ENCODE measurements at places on chromosomes 1 and 21.

DNA sequence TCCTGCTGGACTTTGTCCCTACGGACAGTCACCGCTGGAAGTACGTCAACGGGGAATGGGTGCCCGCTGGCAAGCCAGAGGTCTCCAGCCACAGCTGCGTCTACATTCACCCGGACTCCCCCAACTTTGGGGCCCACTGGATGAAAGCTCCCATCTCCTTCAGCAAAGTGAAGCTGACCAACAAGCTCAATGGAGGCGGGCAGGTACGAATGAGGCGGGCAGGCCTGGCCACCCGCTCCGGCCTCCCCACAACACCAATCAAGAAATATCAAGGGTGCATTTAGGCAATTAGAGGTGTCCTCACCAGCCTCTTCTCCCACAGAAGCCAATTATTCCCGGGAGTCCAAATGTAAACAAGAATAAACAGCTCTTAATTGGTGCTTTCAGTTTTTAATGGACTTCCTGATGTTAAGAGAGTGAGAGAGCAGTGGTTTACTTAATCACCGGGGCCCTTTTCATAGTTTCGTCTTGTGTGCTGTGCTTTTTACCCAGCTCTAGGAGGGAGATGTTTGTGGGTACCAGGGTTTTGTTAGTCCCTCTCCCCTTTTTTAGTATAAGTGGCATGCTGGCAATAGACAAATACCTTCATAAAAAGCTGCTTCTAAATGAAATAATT lies 10.7 kb downstream of the TBX19 start:
- no peak overlapping the region for H3K4me3 ChIP-seq
- no peaks in the 10 kb centered on the region for H3K36me3 ChIP-seq
- no peak for DNase-seq
- H3K27me3 ChIP-seq = no peaks in the 10 kb centered on the region
- H3K27ac ChIP-seq = no peak overlapping the region
- H3K4me1 ChIP-seq = peaks cover 4% of the 10 kb centered on the region

DNA sequence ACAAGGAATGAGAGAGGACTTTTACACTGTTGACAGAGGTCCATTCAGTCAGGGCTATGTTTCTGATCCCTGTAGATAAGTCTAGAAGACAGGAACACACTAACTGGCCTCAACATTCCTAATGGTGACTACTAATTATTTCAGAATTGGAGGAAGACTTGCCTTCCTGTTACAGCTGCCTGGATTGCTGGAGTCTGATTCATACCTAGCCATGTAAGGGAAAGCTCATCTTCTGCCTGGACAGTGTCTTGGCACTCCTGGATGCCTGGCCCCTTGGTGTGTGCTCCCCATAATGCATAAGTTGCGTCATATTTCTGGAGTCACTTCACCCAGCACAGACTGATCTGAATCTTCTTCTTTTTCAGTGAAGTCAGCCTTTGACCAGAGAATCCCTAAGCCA lies 326.0 kb upstream of the RUNX1 start:
- H3K4me3 ChIP-seq = no peak overlapping the region
- DNase-seq = no peak
- H3K36me3 ChIP-seq = no peaks in the 10 kb centered on the region
- no peaks in the 10 kb centered on the region for H3K4me1 ChIP-seq
- H3K27me3 ChIP-seq = no peaks in the 10 kb centered on the region

DNA sequence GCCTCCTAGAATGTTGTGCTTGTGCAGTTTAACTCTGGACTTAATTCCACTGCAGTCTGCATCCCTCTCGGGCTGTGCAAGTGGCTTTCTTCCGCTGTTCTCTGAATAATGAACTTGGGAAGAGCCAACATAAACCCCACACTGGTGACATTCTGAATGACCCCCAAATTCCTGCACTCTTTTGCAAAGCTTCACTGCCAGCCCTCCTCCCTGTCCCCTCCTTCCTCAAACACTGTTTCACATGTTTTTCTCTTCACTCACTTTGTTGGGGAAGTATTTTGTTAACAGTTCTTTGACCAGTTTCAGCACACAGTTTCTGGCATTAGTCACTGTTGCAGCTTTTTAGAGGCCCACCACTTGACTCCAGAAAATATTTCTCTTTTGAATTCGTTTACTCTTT lies 39.7 kb downstream of the GNG12 start:
- peak overlapping the region; percentile 38 for H3K27ac ChIP-seq
- no peak for DNase-seq
- peaks cover 23% of the 10 kb centered on the region for H3K4me1 ChIP-seq
- H3K27me3 ChIP-seq = no peaks in the 10 kb centered on the region
- H3K4me3 ChIP-seq = no peak overlapping the region

DNA sequence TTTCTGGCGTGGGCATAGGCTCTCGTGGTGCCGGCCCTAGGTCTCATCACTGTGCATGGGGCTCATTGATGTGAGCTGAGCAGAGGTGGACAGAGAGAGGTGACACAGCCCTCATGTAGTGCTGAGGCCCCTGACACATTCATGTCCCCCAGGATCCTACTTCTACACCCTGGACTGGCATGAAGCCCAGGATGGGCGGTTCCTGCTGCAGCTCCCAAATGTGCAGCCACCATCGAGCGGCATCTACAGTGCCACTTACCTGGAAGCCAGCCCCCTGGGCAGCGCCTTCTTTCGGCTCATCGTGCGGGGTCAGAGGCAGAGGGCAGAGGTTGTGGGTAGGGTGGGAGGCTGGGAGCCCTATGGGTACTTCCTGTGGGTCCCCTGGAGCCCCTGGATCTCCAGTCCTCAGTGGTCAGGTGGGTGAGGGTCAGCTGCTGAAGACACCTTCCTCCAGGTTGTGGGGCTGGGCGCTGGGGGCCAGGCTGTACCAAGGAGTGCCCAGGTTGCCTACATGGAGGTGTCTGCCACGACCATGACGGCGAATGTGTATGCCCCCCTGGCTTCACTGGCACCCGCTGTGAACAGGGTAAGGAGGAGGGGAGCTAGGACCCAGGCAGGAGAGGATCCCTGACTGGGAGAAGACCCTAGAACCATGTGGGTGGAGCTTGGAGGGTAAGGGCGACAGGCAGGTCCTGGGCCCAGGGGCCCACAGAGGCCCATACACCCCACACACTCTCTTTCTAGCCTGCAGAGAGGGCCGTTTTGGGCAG lies 6.1 kb downstream of the TIE1 start:
- H3K4me1 ChIP-seq = peaks cover 2% of the 10 kb centered on the region
- no peak overlapping the region for H3K27ac ChIP-seq
- H3K4me3 ChIP-seq = no peak overlapping the region
- H3K36me3 ChIP-seq = no peaks in the 10 kb centered on the region
- DNase-seq = no peak
- H3K27me3 ChIP-seq = no peaks in the 10 kb centered on the region

- H3K4me1 ChIP-seq = peaks cover 2% of the 10 kb centered on the region
- H3K36me3 ChIP-seq = no peaks in the 10 kb centered on the region
- H3K4me3 ChIP-seq = no peak overlapping the region
- DNase-seq = no peak
- no peaks in the 10 kb centered on the region for H3K27me3 ChIP-seq
These were observed 160.3 kb downstream of the ETS2 start for GRCh38 chr21:38965910-38966504.

- no peaks in the 10 kb centered on the region for H3K27me3 ChIP-seq
- DNase-seq = no peak
- no peak overlapping the region for H3K27ac ChIP-seq
- H3K4me1 ChIP-seq = no peaks in the 10 kb centered on the region
- H3K36me3 ChIP-seq = no peaks in the 10 kb centered on the region
These were observed 7.5 kb downstream of the TMEM9 start for GRCh38 chr1:201146626-201147390.

- H3K36me3 ChIP-seq = no peaks in the 10 kb centered on the region
- H3K27ac ChIP-seq = no peak overlapping the region
- no peak overlapping the region for H3K4me3 ChIP-seq
These were observed 41.0 kb upstream of the MUTYH start for GRCh38 chr1:45381243-45381642.

Measured in ovary (tissue), 10 donors.